ENCODE measurements at places on chromosomes 6 and 20. TPM values are rescaled to one million over a fixed set of nuclear protein-coding genes. Genes with fewer than 3 reads are reported as not detected.
A peak's percentile ranks its signal among the peaks of the same experiment; 100 is the strongest.

- no peak for DNase-seq
Measured at GRCh38 chr20:49389854-49390253, 92.6 kb downstream of the KCNB1 start.

GRCh38 chr20:3733119-3733995, 872 bp downstream of the HSPA12B start:
- no peak for DNase-seq

DNA sequence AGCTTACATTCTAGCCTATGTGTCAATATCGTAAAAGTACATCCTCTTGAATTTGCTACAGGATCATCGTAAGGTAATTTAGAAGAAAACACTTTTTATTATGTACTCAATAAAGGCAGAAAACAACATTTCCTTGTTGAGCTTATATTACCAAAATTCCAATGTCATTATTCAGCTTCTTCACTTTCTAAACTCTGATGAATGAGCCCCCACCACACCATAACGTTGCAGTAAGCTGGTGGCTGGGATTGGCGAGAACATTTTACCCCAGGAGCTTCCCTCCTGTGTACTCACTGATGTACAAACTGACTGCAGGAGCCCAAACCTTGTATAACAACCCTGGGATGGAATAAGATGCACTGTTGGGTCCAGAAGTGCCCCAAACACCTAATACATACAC, 238.1 kb upstream of the MARCKS start:
- no peak for DNase-seq

DNA sequence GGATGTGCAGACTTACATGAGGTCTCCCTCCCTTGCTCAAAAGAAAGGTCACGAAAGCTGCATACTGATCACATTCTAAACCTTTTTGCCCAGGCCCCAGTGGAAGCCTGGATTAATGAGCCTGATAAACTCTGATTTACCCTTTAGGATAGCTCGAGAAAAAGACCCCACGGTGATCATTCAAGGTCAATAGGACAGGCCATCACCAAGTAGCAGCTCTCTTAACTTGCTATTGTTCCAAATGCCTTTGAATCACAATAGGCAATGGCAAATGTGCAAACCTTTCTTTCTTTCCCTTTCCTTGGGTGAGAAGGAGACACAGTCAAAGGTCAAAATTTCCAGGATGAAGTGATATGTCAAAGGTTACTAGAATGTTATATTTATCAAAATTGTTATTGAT, 327.3 kb downstream of the HDGFL1 start:
- DNase-seq, result no peak

DNA sequence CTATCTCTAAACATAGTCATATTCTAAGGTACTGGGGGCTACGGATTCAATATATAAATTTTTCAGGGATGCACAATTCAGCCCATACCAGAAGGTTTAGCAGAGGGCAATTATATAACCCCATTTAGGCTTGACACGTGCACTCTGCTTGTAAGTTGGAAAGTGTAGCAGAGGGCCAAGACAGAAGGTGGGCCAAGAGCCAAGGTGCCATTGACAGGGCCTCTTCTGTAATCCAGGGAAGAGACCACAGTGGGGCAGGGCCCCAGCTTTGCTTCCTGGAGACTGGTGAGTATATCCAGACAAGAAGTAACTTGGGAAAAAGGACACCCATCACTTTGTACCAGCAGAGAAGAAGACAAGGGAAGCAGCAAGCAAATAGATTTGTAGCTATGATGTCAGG, 672.4 kb upstream of the MARCKS start:
- DNase-seq, result no peak

- no peak for DNase-seq
Measured at GRCh38 chr6:11294228-11294627, 61.8 kb upstream of the NEDD9 start.

DNA sequence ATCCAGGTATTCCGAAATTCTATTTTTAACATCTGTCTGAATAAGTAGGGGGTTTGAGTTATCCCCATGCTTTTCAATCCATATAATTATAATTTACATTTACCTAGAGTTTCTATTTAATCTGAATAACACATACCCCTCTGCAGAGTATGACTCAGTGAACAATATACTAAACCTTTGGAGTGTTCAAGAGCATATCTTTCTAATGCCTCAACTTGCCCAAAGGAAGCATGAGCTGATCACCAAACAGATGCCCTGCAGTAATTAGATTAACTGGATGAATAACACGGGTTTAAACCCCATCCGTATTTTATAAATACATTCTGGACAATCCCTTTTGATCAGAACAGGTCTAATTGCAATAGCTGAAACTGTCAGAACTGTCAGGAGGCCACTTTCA, 897.1 kb downstream of the TFAP2A start:
- no peak for DNase-seq

- DNase-seq, result no peak
Measured at GRCh38 chr20:50735813-50736212, 4.4 kb downstream of the PARD6B start.

DNA sequence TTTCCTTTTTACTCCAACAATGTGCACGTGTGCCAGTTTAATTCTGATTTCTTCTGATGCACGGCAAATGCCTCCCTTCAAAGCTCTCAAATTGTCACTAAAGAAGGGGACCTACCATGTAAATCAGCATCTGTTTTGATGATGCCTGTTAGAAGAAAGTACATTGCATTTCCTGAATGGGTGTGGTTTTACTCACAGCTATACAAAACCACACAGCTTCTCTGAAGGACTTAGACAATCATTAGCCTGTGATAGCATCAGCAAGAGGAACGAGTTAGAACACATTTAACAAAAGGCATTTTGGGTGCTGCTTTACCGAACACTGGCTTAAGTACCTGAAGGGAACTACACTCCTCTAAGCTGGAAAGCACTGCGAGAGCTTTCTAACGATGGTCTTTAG, 109.4 kb downstream of the ATXN1 start:
- no peak for DNase-seq

DNA sequence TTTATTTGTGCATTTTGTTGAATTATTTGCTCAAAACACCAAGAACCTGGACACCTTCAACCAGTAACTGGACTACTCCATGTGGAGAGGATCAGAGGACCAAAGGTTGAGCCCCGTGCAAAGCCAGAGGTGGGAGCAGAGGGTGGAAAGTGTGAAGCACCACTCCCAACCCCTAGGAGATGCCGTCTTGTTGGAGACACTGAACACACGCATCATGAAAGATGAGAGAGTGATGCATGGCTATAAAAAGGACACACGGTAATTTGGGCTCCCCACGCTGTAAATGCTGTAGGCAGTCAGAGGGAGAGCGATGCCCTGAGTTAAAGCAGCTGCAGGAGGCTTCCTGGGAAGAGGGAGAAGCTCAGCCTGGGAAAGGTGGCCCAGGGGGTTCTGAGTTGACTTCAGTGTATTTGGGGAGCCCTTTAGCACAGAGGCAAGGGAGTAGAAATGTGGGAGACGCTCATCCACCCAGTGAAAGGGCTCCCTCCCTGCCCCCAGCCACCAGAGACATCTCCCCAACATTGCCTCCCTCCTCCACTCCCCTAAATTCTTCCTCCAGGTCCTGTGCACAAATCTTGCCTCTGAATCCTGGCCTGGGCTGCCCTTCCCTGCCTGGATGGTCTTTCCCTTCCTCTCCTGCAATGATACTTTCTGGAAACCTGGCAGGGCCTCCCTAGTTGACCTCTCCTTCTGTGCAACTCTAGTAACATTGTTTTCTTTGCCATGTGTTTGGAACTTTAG, 55.8 kb upstream of the IYD start:
- no peak for DNase-seq

- no peak for DNase-seq
Measured at GRCh38 chr6:38034274-38034914, 214.9 kb downstream of the ZFAND3 start.

GRCh38 chr20:6401893-6402557, 279.2 kb upstream of the FERMT1 start:
- no peak for DNase-seq

- peak; percentile 58 for DNase-seq
Measured at GRCh38 chr6:36851149-36851614, 11.9 kb upstream of the CPNE5 start.

- DNase-seq, result no peak
Measured at GRCh38 chr6:41643899-41644269, 5.6 kb downstream of the MDFI start.

- DNase-seq, result no peak
Measured at GRCh38 chr6:64281167-64281566, 645.6 kb downstream of the PHF3 start.

- no peak for DNase-seq
Measured at GRCh38 chr6:70381417-70381782, 31.9 kb upstream of the FAM135A start.

The PKIB gene
- total RNA-seq, result 23.7 TPM

The UNC5CL gene
- not detected for total RNA-seq

The KIF25 gene
- not detected for total RNA-seq

The EYA4 gene
- total RNA-seq, result 16.3 TPM

The SLC35B2 gene
- 86.8 TPM for total RNA-seq

The KCNQ5 gene
- total RNA-seq, result 4.4 TPM

The RIMS1 gene
- total RNA-seq, result 3.3 TPM

The C4A gene
- 0.27 TPM for total RNA-seq

The SRMS gene
- total RNA-seq, result not detected

The IP6K3 gene
- not detected for total RNA-seq

The LCA5 gene
- 5.0 TPM for total RNA-seq

The DOK5 gene
- 0.06 TPM for total RNA-seq

The TGM3 gene
- total RNA-seq, result not detected

The ELOVL4 gene
- total RNA-seq, result 2.5 TPM

Measured in Daoy (cell line).